ENCODE measurements at places on chromosomes 2 and 18. TPM values are rescaled to one million over a fixed set of nuclear protein-coding genes. Genes with fewer than 3 reads are reported as not detected.

DNA sequence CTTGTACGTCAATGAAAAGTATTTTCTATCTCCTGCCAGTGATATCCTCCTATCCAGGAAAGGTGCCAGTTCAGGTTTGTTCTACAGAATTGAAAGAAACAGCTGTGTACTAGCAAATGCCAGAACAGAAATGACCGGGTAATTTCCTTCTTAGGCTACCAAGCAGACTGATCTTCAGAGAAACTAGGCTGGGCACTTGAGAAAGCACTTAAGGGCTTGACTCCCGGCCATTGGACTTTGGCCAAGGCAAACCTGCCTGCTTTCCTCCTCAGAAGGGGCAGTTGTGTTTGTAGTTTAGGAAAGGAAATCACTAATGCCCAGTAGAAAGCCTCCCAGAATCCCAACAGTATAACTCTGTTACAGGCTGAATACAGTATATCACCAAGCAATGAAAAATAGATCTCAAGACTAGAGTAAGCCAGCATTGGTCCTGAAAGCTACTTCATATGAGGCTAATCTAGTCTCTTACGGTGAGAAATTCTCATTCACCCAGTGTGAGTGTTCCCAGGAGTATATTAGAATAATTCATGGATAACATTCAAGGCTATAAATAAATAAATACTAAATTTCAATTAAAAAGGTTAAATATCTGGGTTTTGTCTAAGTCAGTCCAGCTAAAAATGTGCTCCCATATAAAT, 43.0 kb upstream of the COL5A2 start:
- peak; percentile 79 for DNase-seq

DNA sequence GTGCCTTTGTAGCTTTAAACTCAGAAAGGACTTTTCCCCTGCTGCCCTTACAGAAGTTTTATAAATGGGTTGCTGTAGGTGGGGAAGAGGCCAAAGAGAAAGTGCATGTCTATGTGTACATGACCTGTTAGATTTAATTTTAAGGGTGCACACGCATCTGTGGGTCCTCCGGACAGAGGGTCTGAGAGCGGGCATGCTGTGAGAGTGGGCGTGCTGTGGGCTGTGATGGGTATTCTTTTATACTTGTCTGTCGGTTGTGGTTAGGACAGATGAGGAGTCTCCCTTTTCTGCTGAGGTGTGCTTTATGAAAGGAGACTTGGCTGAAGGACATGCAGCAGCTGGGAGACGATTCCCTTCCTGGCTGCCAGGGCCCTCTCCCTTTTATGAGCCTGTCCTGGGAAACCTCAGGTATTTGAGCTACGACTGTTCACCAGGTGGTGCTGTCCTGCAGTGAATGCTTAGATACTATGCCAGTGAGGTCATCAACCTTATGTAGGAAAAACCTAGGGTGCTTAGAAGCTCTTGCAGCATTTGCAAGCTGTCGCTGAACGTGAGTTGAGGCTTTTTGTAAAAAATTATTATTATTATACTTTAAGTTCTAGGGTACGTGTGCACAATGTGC, 67.5 kb downstream of the TANC1 start:
- peak; percentile 78 for DNase-seq

- DNase-seq: no peak
These were observed 40.6 kb downstream of the CPO start for GRCh38 chr2:206979922-206980321.

- DNase-seq: no peak
These were observed 25.4 kb downstream of the POLE4 start for GRCh38 chr2:74983631-74984392.

DNA sequence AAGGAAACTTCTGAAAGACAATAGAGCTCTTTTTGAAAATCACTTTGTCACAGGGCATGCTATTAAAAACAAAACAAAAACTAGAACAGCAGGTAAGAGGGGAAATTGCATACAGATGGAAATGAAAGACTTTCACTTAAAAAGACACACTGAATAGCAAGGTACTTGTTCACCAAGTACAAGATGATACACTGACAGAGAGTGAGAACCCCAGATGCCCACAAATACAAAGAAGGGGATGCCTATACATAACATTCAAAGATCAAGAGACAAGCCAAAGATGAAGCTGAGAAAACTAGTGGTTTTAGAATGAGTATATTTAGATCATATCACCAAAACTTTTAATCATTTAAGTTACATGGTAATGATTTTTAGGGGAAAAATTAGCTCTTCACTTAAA, 60.7 kb downstream of the ASXL2 start:
- no peak for DNase-seq

DNA sequence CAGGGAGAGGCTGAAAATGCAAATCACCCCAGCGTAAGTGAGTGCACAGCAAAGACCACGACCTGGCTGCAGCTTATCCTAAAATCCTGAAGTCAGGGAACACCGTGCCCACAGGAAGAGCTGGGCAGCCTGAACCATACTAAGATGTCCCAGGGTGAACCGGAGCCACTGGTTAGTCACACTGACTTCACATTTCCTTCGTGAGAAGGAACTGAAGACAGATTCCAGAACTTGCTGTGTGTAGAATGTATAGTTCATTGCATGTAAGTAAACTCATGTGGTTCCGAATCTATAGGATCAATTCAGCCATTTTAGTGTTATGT, 84.6 kb upstream of the NDUFV2 start:
- no peak for DNase-seq

- DNase-seq: peak; percentile 47
These were observed 256.5 kb downstream of the CELF4 start for GRCh38 chr18:37309059-37309458.

DNA sequence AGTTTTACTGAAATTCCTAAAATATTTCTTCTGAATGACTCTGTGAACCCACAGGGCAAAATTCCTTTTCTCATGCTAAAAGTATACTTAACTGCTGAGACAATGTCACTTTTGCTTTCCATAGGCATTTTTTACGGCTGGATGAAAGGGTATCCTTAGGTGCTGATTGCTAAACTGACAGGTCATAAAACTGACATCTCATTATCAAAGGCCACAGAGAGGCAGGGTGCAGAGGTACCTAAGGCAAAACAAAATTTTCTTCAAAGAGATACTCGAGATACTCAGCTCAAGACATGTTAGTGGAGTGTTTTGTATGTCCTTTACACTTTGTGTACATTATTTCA, 62.0 kb upstream of the WDR75 start:
- peak; percentile 75 for DNase-seq

GRCh38 chr2:239908744-239909143, 116.4 kb downstream of the NDUFA10 start:
- DNase-seq: no peak

DNA sequence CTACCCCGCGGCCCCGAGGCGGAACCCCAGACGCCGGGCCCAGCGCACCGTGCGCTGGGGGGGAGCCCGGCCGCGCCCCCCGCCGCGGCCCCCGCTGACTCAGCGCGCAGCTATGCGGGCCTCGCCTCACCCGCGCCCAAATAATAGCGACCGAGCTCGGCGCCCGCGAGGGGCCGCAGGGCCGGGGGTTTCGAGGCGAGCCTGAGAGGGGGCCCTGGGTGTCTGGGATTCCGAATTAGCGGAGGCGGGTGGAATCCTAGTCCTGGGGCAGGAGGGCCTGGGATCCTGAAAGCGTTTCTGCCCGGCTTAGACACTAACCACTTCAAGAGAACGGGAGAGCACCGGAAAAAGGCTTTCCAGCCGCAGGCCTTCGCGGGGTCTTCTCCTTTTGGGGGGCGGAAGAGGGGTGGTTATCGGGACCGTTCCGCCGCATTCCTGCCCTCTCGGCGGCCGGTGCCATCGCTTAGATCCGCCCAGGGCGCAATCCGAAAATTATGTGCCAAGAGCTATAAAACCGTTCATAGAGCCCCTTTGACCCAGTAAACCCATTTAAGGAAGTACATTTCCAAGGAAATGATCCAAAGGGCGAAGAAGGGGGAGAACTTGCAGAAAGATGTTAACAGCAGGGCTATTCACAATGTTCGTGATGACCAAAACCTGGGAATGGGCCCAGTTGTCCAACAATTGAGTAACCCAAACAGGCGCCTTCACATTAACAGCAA, 681 bp upstream of the ROCK2 start:
- DNase-seq: peak; percentile 87

GRCh38 chr18:28080876-28081300, 96.0 kb downstream of the CDH2 start:
- DNase-seq: peak; percentile 21

DNA sequence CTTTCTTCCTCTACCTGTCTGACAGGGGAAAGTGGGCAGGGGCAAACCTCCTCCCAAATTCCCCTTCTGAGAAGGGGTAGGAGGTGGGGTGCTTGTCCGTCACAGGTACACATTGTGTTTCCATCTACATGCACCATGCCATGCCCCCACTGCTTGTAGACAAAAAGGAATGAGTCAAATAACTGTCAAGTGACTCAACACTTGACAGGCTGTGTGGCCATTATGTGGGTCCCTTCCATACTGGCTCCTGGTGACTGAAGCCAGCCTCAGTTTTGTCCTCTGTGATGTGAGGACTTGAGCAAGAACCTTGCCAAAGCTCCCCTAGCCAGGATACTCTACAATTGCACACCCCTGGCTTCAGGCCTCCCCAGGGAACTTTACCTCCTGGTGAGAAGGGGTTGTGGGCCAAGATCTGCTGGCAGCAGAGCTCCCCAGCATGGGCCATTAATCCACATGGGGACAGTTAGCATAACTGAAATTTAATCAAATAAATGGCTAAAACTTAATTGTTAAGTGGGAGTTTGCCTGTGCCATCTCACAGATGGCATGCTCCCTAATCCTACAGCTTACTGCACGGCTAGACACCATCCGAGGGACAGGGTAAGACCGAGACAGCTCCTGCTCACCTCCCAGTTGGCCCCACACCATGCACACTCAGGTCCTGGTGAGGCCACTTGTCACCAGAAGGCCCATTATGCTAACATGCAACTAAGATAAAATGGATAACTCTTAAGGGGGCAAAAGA, 140.2 kb downstream of the BCL11A start:
- DNase-seq: no peak

DNA sequence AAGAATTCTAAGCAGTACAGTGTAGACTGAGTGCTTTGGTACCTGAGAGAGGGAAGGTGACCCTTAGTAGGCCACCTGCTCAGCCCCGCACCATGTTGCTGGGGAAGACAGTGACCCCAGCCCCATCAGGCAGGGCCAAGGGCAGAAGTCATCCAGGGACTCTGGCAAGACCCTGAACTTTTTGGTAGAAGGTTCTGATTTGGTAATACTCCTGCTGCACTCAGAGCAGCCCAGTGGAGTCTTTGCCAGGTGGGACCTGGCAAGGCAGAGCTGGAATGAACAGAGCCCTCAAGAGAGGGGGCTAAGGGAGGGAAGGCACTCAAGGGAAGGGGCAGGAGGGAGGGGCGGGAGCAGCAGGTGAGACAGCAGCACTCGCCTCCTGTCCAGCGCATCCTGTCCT, 191.2 kb downstream of the MGAT5 start:
- DNase-seq: no peak

DNA sequence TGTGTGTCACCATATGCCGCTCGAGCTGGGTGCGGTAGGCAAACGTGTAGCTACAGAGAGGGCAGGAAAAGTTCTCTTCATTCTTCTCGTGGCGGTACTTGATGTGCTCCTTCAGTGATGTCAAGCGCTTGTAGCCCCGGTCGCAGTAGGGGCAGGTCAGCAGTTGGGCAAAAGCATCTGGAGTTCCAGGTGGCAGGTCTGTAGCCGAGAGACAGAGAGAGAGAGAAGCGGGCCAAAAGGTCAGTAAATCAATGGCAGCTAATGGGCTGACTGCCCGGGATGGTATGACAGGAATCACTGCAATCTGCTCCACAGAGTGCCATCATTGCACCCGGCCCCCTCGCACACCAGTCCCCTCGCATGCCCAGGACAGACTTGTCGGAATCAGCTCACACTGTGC, 116.0 kb downstream of the ZEB2 start:
- no peak for DNase-seq

DNA sequence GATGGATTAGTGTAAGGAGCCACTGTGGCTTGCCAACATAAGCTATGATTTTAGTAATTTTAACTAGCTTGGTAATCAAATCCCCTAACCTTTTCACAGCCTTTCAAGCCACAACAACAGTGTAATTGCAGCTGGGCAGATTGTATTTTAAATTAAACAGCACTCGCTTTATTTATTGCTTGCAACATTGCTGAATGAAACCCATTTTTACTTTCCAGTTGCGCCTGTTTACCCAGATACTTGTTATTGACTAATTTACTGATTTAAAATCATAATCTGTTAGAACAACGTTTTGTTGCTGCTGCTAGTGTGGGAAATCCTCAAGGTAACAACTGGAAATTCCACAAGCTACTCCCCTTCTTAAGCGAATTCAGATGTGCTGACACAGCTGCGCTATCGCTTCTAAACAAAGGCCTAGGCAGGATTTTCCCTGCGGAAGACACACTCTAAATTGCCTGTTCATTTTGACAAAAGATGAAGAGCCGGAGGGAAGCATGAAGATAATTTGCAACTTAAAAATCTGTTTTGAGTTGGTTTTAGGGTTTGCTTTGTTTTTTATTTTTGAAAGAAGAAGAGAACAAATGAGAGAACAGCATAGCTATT, 283.9 kb downstream of the ALPK2 start:
- no peak for DNase-seq

GRCh38 chr2:152063325-152063924, 35.4 kb downstream of the CACNB4 start:
- no peak for DNase-seq

GRCh38 chr2:227774011-227774624, 28.4 kb downstream of the SCYGR8 start:
- no peak for DNase-seq

DNA sequence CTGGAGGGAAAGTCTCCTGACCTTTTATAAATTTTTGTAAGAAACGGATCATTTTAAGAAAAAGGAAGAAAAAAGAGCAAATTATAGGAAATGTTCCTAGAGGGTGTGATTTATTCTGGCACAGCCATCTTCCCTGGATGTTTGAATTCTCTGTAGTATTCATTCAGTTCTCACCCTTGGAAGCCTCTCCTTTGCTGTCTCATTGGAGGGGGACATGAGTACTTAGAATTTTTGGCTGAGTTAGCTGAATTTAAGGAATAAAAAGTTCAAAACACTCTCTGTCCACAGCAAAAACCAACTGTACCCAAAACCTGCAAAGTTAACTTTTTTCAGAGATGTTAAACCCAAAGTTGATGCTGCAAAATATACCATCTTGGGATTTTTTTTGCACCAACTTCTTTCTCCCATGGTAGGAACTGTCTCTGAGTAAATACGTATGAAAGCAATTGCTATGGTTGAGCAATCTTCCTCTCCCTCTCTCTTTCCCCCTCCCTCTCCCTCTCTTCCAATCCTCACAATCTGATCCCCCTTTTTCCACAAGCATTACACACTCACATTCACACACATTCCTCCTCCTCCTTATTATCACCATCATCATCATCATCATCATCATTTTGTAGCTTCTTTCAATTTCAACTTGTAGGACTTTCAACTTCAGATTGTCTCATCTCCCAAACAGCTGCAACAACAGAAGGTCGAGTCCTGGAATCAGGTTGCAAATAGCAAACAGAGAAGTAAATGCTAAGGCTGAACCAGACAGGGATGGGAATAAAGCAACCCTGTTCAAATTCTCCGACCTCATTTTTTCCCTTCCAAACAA, 183.7 kb downstream of the GFPT1 start:
- DNase-seq: no peak

GRCh38 chr2:225996462-225996828, 596.9 kb downstream of the NYAP2 start:
- no peak for DNase-seq

Gene COL4A3
- 0.47 TPM for total RNA-seq

Gene RAPGEF4
- total RNA-seq: 0.47 TPM

Gene SMYD1
- total RNA-seq: not detected

Gene UGT1A3
- total RNA-seq: not detected

Gene RAB6C
- 0.02 TPM for total RNA-seq

Gene IL18RAP
- not detected for total RNA-seq

Gene UGT1A10
- total RNA-seq: not detected

Gene CRYBA2
- total RNA-seq: not detected

Data from M059J (cell line).